ENCODE measurements at places on chromosomes 3 and 15.

- no peak for DNase-seq
Observed at GRCh38 chr15:91865486-91865885, 12.0 kb downstream of the SLCO3A1 start.

GRCh38 chr3:144810160-144810559 is 838.5 kb downstream of the DIPK2A start:
- DNase-seq: no peak

GRCh38 chr3:112774293-112774926 is 72.3 kb downstream of the CD200R1L start:
- no peak for DNase-seq

- no peak for DNase-seq
Observed at GRCh38 chr3:150203273-150203672, 204.8 kb upstream of the TSC22D2 start.

- no peak for DNase-seq
Observed at GRCh38 chr15:79007066-79007465, 62.2 kb upstream of the CTSH start.

GRCh38 chr3:50978991-50979667 is 304.4 kb downstream of the DOCK3 start:
- no peak for DNase-seq

DNA sequence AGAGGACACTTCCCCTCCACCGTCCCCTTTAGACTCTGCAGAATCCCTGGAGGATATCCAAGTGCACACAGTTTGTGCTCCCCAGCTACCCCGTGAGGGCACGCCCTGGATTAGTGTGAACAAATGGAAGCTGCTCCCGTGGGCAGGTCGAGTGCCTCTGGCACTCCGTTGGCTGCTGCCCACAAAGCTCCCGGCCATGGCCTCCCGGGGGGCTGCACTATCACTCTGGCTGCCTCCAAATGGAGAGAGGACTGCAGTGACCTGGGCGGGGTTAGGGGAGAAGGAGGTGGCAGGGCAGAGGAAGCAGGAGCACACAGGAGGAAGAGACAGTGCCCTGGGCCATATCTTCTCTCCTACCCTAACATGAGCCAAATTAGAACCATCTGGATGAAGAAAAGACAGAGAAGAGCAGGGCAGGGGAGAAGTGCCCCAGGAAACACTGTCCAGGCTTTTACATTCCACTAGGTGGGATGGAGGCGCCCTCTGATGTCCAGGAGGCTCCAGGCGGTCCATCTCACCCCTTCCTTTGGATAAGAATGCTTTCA is 29.4 kb upstream of the ACAD9 start:
- no peak for DNase-seq

DNA sequence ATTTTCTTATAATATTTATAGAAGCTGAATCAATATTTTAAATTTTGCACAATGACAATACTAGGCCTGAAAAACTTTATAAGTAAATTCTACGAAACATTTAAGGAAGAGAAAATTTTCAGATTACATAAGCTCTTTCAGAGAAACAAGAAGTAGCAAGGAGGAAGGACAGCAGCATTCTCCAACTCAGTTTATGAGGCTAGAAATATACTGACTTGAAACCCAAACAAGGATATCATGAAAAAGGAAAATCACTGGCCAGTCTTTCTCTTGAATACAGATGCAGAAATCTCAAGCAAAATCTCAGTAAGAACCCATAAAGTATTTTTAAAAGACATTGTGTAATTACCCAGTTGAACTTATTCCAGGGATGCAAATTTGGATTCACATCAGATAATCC is 121.3 kb downstream of the STAC start:
- no peak for DNase-seq

DNA sequence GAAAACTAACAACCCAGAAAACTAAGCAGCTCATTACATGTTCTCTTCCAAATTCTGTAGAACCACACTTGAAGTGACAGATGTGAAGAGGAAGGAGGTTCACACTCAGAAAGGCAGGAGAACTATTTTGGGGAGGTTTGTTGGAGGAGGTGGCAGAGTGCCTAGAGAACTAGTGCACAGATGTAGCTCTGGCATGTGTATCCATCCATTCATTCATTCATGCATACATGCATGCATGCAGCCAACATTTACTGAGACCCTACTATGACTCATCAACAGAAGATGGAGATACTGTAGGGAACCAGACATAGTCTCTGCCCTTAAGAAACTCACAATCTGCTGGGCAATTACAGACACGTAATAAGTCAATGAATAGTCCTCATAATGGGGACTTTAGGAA is 116.7 kb downstream of the ERC2 start:
- DNase-seq: no peak

- no peak for DNase-seq
Observed at GRCh38 chr3:170162052-170162451, 19.5 kb downstream of the PHC3 start.

DNA sequence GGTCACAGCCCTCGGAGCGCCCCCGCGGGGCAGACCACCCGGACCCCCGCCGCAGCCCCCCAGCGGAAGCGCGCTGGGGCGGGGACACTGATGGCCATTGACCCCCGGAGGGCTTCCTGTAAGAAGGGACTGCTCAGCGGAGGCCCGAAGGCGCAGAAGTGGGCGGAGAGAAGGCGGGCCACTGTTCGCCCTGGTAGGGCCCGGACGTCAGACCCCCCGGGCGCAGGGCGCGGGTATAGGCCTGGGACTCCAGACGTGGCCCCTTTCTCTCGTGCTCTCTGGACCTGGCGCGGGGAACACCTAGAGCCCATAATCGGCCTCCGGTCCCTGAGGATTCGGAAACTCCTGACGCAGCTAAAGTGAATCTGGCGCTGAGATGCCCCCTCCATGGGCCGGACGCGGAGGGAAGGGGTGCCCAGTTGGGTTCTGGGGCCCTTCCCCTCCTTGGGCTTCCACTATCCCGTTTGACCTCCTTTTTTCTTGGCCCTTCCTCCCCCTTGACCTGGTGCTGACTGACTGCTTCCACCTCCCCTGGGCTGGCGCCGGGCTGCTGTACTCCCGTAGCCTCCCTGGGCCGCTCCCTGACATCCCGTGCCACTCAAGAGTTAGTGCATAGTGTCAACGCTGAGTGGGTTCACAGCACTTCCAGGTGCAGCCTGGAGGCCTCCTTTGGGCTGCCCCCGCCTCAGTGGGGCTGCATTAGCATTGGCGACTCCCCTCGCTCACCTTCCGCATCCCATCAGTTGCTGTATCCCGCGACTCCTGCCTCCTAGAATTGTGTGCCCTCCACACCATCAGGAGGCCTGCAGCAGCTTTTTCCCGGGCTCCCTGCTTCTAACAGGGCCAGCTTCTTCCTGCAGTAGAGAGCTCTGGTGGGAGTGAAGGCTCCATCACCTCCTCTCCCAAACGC is 694 bp downstream of the ABTB1 start:
- no peak for DNase-seq

DNA sequence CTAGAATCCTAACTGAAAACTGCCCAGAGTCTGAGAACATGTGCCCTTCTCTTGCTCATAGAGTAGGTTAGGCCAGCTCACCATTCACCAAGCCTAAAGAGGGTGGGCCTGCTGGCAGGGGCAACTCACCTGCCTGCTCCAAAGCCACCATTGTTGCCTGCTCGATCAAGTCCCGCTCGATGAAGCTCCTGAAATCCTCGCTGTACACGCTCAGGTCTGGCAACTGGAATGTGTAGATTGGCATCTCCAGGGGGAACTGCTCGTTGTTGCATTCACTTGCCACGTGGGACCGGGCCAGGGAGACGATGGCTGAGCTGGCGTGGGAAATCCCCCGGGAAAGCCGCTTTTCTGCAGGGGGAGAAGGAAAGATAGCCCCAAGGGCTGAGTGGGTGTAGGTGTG is 232.2 kb downstream of the KLF13 start:
- no peak for DNase-seq

GRCh38 chr3:19898721-19899120 is 35.3 kb downstream of the EFHB start:
- DNase-seq: no peak

- no peak for DNase-seq
Observed at GRCh38 chr3:175316799-175317198, 457.7 kb downstream of the NAALADL2 start.

DNA sequence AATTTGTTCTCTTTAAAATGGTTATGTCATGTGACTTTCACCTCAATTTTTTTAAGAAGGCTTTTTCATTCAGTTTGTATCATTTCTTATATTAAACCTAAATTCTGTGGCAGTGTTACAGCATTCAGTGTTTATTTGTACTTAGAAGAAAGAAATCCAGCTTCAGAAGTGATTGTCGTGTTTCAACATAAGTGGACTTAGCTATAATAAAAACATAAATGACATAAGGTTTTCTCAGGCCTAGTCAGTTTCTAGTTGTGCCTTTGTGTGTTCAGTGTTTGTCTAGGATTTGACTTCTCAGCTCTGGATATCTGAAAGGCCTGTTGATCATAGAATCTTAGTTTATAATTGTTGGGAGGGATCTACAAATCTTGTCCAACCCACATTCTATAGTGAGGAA is 80.5 kb downstream of the STT3B start:
- no peak for DNase-seq

DNA sequence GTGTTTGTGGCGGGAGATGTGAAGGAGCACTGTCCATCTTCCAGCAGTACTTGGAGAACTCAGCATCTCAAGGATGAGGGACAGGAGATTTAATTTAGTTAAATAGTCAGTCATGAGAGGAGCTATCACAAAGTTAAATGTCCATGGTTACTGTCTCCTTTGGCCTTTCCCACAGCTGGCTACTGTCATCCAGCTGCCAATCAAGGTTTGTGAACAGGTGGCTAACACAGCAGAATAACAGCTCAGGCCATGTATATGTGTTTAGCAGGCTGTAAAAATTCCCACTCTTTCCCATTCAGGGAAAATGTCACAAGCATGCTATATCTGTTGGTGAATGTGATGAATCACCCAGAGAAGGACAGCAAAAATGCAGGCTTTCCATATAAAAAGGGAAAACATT is 120.5 kb downstream of the TMEM108 start:
- no peak for DNase-seq

DNA sequence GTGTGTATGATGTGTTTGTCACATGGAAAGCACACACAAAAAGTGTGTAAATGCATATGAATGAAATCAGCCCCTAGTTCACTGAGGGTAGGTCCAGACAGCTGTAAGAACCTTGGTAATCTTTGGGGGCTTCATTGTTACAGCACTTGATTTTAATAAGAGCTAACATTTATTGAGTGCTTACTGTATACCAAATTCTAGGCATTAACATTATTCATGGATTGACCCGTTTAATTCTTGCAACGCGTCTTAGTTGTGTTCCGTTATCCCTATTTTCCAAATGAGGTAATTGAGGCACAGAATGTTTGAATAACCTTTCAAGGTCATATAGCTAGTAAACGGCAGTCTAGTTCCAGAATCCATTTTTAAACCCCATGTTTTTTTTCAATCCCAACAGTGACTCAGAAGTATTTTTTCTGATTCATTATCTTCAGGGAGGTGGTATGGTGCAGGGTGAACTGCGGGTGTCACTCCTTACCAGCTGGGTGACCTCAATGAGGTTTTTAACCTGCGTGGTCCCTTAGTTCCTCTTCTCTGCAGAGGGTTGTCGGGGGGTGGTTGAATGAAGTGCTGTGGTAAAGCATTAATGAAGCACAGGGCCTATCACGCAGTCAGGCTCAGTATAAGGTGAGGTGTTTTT is 14.2 kb downstream of the RAB8B start:
- DNase-seq: no peak

- no peak for DNase-seq
Observed at GRCh38 chr3:116276675-116277074, 168.6 kb downstream of the LSAMP start.

DNA sequence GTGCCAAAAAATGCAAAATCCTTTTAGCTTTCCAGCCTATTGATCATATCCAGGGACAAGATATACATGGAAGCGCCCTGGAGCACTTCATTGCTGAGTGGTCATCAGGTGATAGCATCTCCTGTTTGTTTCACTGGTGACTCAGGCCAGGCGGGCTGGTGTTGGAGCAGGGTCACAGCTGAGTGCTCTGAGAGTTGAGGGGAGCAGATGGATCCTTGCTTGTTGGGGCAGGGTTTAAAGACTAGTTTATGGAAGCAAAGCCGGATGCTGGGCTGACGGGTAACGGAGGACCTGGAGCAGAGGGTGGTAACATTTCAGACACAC is 405.0 kb upstream of the TPM1 start:
- DNase-seq: no peak

GRCh38 chr15:42911058-42911592 is 9.5 kb downstream of the TTBK2 start:
- DNase-seq: no peak

DNA sequence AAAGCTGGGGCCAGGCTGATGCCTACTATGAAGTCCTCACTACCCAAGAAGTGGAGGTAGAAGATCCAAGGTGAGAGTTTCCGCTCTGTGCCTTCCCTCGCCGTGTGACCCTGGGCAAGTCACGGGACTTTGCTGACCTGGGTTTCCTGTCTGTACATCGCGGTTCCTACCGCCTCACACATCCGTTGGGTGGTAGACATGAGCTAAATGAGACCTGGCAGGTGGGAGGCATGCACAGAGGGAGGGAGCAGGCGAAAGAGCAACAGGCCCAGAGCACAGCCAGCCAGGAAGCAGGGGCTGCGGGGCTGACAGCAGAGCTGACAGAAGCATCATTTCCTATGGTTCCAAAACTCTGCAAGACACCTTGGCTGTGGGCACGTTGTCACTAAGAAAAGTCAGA is 157.3 kb upstream of the BHLHE40 start:
- DNase-seq: no peak

DNA sequence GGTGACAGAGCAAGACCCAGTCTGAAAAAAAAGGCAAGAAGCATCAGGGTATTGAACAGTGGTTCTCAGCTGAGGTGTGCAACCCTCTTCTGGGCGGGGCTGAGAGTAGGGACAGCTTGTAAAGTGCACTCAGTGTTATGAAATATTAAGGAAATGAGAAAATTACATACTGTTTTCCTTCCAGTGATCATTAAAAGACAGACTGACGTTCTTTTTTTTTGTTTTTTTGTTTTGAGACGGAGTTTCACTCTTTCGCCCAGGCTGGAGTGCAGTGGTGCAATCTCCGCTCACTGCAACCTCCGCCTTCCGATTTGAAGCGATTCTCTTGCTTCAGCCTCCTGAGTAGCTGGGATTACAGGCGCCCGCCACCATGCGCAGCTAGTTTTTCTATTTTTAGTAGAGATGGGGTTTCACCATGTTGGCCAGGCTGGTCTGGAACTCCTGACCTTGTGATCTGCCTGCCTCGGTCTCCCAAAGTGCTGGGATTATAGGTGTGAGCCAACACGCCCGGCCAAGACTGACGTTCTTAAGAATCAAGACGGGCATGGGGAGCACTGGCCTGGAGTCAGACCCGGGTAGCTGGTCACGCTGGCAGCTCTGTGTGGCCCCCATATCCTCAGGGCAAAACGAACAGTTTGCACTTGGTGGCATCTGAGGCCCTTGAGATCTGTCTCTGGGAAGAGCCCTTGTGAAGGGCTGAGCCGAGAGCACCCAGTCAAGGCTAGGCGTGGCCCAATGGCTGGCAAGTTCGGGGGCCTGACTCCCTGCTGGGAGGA is 11.4 kb downstream of the MAN2A2 start:
- DNase-seq: no peak

DNA sequence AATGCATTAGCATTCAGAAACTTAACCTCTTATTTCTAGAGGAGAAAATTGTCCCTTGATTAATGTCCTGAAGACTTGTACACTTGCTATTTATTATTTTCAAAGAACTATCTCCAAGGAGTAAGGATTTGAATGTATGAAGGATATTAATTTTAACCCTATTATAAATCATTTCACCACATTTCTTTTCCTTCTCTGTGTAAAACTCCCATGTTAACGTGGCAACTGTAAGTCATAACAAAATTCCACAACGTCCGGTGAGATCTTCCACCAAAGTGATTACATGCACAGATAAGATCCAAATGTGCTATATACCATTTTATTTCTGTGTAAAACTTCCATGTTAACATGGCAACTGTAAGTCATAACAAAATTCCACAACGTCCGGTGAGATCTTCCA is 229.1 kb upstream of the ARHGEF26 start:
- DNase-seq: no peak

GRCh38 chr3:52225452-52226228 is at the start of gene TLR9:
Gene TLR9, minus strand, starts transcription at chr3:52225645. Its CDS starts 116 bp downstream, at chr3:52225529.
- DNase-seq: no peak
